ENCODE measurements at places on chromosomes 2 and 18.

GRCh38 chr2:195533771-195534642, 123.0 kb upstream of the SLC39A10 start:
- no peak for DNase-seq

- no peak for DNase-seq
Observed at GRCh38 chr2:239459606-239460005, 58.8 kb upstream of the HDAC4 start.

DNA sequence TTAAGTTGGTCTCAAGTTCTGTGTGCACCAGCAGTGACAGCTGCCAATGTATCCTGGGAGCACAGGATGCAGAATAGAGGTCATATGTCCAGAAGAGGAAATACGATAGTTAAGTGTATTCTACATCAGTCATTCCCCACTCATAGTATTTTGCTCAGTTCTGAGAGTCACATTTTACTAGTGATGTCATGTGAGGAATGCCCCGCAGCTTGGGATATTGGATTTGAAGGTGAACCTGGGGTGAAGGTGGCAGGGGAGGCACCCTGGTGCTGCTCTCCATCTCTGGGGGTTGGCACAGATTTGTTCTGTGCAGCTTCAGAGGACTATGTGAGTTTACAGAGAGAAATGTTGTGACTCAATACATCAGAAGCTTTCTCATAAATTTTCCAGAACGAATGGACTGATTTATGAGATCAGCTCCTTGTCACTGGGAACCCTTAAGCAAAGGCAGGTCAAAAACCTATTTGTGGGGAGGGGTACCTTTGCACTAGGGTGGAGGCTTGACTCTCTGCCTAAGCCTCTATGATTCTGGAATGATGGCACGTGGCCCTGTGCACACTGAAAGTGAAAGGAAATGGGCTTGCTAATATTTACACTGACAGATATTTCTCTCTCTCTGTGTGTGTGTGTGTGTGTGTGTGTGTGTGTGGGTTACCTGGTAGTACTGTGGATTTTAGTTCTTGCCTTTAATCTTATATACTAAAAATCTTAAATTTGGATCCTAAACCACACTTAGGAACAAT, 95.9 kb downstream of the NEB start:
- DNase-seq = no peak

DNA sequence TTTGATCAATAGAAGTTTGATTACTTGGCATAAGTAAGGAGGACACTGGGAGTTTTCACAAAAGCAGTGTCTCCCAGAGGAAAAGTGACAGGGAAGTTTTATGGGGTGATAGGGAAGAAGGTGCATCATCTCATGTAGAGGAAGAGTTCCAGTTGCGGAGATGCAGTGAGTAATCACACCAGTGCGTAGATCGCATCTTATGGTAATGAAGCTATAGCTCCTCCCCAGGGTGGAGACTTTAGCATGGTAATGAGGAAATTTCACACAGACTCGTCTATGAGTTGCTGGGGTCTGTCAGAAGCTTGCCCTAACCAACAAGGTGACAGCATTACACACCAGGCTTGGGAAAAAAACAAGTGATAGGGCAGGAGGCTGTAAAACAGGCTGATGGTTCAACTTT, 49.0 kb downstream of the KYNU start:
- DNase-seq = no peak

- no peak for DNase-seq
Observed at GRCh38 chr2:5598156-5598555, 94.0 kb upstream of the SOX11 start.

DNA sequence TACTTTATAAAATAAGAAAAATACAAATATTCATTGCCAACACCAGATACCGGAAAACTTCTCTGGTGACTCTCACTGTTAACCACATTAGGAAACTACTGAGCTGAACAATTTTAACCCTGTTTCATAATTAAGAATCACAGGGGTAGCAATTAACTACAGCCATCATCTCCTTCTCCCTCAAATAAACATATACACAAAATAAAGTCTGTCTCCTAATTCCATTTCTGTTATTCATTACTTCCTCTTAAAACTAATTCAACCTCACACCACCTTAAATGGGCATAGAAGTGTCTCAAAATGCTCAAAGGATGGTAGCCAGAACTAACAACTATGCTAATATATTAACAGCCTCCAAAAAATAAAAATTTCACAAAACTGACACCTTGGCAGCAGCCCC, 60.7 kb downstream of the ACVR1 start:
- no peak for DNase-seq

GRCh38 chr2:55302241-55302640, 33.2 kb upstream of the MTIF2 start:
- DNase-seq = no peak

DNA sequence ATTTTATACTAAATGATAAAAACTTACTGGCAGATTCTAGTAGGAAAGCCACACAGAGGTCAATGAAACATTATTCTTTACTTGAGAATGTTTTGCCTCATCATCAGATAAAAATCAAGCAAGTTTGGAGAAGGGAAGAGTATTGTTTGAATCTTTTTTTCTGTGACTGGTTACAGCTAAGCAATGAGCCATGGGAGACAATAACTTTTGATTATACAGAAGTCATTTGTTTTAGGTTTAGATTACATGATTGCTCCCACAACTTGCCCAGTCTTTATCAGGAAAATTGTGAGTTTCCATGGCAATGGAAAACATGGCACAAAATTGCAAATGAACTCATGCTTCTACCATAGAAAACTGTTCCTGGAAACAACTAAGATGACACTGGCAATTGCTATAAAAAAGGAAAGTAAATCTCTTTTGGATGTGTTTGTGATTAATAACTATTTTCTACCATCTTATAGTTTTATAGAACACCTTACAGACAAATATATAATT, 476.8 kb downstream of the MBD2 start:
- no peak for DNase-seq

GRCh38 chr2:12950957-12951656, 234.4 kb downstream of the TRIB2 start:
- no peak for DNase-seq

- no peak for DNase-seq
Observed at GRCh38 chr2:152542995-152543481, 174.2 kb downstream of the PRPF40A start.

DNA sequence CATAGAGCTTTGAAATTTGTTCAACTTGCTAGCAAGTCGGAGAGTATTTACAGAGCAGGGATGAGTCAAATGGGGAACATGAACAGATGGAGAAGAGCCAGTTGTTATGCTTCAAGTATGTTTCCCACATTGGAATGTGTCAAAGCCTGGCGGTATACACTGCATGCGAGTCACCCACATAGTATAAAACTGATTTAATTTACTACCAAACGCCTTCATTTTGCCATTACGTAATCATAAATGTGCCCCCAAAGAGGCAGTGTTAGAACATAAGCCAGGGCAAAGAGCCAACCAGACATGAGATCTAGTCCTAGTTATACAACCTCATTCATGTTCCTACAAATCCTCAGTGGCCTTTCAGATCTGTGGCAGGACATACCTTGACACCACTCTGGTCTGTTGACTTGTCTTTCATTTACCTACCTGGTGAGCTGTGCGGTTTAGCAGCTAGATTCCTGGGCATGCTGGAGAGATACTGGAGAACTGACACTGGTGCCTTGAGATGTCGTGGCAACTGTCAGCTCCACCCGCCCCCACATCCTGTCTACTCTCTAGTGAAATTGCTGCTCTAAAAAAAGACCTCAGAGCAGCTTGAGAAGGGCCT, 21.7 kb upstream of the NRP2 start:
- DNase-seq = no peak

DNA sequence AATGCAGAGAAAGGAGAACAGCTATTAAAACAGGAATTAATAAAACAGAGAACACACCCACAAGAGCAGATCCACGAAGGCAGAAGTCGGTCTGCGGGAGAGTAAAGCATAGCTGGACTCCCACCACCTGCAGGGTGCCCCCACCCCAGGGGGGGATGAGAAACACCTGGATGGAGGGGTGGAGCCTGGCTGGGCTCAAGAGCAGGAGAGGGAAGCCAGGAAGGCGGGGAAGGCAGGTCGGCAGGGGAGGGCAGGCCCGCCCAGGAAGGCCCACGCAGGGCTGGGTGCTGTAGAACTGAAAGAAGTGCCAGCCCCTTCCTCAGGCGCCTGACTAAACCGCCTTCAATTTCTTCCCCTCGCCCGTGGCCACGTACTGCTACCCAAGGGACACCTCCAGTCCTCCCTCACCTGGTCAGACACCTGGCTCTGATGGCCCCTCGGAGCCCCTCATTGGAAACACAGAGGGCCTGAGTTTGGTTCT, 175.4 kb downstream of the HDAC4 start:
- no peak for DNase-seq

- DNase-seq = no peak
Observed at GRCh38 chr2:28463893-28464292, 32.0 kb upstream of the PLB1 start.

GRCh38 chr2:52632543-52632942, 1135.1 kb upstream of the CHAC2 start:
- DNase-seq = no peak

GRCh38 chr2:32990556-32990955, 43.8 kb downstream of the LTBP1 start:
- no peak for DNase-seq

- no peak for DNase-seq
Observed at GRCh38 chr2:158484892-158485556, 28.3 kb downstream of the PKP4 start.

DNA sequence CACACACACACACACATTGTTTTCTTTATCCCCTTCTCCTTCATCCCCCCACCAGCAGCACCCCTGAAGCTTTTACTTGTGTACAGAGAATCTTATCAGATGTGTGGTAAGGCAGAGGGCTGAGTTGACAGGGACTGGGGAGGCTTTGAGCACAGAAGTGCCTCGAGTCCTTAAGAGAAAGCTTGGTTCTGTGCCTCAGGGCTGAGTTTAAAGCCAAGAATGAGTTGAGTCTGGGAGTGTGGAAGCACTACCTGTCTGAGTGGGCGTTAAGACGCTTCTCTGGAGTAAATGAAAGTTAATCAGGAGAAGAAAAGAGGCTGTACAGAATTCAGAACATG, 2.7 kb downstream of the ID2 start:
- no peak for DNase-seq

- no peak for DNase-seq
Observed at GRCh38 chr2:135037831-135038230, 9.4 kb downstream of the MAP3K19 start.

- no peak for DNase-seq
Observed at GRCh38 chr2:104678181-104678580, 175.7 kb upstream of the POU3F3 start.

GRCh38 chr2:181566334-181567032, 90.4 kb downstream of the CERKL start:
- DNase-seq = no peak

DNA sequence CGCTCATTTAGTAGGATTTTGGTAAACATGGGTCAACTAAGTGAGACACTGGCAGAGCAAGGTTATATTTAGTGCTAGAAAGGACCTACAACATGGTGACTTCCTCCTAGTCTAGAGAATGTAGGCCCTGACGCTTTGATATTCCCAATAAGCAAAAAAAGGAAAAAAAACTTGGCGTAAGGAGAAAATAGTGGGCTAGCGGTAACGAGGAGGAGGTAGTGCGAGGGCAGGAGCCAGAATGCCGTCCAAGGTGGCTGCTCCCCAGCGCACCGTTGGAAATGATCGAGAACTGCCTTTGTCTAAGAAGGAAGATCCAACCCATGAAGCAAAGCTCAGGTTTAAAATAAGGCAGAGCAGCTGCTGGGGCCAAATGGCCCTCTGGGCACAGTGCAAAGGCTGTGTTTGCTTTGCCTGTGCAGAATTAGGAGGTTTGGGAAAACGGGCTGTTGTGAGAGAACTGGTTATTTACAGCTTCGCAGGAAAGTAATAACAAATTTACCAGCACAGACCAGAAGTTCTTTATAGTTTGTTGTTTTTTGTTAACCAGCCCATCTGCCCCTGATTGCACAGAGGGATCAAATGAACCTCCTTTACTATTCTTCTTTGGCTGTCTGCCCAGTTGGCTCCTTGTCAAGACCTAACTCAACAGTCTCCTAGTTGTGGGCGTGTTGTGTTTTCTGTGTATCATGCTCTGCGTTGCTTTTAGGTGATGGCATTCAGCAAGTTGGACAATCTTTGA, 86.6 kb downstream of the ITGB1BP1 start:
- DNase-seq = no peak

- DNase-seq = no peak
Observed at GRCh38 chr2:234492717-234493485, 4.0 kb downstream of the ARL4C start.

DNA sequence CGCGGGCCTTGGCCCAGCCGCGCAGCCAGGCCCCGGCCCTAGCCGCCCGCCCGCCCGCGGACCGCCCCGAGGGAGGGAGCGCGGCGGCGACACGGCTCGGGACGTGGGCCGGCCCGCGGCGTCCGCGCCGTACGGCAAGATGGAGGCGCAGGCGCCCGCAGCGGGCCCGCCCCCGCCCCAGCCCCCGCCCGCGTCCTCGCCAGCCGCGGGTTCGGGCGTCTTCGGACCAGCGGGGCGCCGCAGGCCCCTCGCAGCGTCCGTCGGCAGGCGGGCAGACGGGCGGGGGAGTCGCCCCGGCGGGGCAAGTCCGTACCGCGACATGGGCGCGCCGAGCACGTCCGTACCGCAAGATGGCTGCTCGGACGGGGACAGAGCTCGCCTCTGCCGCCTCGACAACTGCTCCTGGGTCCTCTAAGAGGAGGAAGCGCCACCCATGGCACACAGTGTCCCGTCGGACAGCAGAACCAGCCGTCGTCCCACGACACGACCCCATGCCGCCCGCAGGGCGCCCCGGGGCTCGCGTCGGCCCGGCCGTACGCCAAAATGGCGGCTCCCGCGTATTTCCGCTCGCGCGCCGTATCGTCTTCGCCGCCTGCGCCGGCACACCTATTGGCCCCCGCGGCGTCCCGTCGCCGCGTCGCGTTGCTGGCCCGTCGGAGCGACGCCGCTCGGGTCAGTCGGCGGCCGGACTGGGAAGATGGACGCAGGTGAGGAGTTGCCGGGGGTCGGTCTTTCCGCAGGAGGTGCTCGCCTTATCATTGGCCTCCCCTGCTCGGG, at the start of the genes ATG4B and THAP4:
ATG4B (plus strand) TSS at position 676 of the 777 bp plus-strand sequence; CDS start at position 698, 22 bp downstream.
THAP4 (minus strand) TSS at position 141 of the 777 bp plus-strand sequence. CDS start 141 bp downstream, outside the sequence.
- peak; percentile 88 for DNase-seq

DNA sequence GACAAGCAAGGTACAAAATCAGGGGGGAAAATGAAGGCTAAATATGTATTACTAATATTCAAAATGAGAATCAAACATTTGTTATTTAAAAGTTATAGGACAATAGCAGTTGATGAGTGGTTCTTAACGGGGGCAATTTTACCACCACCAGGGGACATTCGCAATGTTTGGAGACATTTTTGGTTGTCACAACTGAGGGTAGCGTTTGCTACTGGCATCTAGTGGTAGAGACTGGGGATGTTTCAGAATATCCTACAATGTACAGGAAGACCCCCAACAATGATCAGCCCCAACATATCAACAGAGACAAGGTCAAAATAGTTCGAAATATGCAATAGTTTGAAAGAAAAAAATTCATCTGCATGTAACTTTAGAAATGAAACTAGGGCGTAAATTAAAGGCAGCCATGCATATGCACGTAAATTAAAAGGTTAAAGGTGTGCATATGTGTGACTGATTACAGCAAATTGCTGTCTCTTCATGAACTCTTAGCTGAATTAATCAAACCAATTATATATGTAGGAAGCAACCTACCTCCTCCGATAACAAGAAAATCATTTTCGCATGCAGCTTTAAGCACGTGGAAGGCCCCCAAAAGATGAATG, 61.2 kb upstream of the CUL3 start:
- no peak for DNase-seq
